ENCODE measurements at places on chromosomes 5 and 9.

DNA sequence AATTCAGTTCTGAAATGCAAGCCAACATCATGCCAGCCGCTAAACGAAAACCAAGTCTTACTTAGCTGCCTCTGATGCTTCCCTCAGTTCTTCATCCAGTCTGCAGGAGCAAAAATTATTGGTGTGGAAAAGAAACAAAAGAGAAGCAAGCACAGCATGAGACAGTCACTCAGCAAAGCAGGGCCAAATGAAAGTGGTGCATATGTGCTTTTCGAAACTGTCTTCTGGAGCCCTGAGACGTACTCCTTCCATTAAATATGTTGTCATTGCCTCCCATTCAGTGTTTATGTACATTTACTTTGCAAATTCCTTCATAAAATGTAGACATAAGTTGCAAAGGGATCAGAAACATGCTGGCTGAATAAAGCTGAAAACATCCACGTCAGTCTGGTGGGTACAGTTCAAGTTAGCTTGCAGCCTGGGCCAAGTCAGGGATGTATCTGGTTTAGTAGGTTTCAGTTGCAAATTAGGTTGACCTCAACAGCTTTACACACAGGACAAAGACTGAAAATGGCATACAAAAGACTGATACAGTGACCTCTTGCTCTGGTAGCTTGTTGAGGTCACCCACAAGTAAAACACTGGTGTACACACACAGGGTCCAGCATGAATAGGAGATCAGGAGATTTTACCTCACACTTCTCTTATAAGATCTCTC, 139.7 kb upstream of the PCA3 start:
- DNase-seq: no peak

DNA sequence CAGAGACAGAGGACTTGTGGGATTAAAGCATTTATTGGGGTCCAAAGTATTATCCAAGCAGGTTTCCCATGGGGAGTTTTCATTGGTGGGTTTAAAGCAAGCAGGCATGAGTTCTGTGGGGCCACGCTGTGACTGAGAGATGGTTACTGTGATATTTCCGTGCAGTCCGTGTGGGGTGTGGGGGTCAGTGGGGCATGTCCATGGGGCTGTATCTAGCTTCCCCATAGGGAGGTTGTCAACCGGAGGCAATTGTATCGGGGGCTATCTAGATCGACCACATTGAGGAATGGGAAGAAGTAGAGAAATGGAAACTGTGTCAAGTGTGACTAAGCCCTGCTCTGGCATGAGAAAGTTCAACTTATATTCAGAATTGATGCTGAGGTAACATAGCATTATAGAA, 7.1 kb upstream of the RPS23 start:
- DNase-seq: no peak

GRCh38 chr9:127848756-127849504, 5.5 kb downstream of the ENG start:
- DNase-seq: no peak

GRCh38 chr5:2741956-2742355, 9.5 kb downstream of the IRX2 start:
- peak; percentile 3 for DNase-seq

GRCh38 chr5:112533362-112533761, 114.3 kb upstream of the EPB41L4A start:
- DNase-seq: no peak

- peak; percentile 74 for DNase-seq
Observed at GRCh38 chr9:17005056-17005823, 129.6 kb upstream of the CNTLN start.

DNA sequence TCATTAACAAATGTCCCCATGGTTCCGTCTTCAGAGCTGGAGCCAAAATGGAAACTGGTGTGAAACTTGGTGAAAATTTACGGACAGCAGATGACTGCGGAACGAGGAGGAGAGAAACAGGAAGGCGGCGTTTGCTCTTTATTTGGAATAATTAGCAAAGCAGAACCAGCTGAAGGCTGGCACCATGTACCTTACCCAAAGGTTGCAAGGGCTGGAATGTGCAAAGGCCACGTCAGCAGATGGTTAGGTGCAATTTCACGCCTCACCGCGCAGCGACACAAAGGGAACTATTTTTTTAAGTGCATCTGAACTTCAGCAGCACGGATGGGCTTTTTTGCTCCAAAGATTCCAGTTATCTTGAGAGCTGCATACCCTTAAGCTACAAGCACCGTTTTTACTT, 127.4 kb downstream of the COL23A1 start:
- DNase-seq: peak; percentile 1

- peak; percentile 66 for DNase-seq
Observed at GRCh38 chr5:10671041-10672008, 89.7 kb downstream of the DAP start.

- no peak for DNase-seq
Observed at GRCh38 chr9:136776947-136777346, 12.6 kb upstream of the LCN15 start.

- DNase-seq: peak; percentile 30
Observed at GRCh38 chr5:170986598-170986997, 124.8 kb downstream of the RANBP17 start.

DNA sequence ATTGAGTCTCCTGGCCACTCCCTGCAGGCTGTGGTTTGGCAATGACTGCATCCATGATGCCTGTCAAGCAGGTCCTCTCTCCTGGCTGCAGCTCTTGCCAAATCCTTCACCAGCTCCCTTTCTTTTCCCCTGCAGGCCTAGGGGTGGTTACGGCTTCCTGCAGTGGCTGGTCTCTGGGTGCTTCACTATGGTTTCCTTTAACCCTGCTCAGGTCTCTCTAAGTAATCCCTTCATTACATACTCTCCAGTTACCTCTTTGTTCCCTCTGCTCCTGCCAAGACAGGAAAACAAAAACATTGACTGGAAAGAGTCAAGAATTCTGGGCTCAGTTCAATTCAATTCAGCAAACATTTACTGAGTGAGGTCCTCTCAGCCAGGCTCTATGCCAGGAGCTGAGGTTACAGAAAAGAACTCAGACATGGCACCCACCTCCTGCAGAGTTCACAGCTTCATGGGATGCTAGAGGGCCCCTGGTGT, 19.8 kb upstream of the PTPN3 start:
- no peak for DNase-seq

- DNase-seq: no peak
Observed at GRCh38 chr9:118290116-118290515, 585.9 kb downstream of the TLR4 start.

DNA sequence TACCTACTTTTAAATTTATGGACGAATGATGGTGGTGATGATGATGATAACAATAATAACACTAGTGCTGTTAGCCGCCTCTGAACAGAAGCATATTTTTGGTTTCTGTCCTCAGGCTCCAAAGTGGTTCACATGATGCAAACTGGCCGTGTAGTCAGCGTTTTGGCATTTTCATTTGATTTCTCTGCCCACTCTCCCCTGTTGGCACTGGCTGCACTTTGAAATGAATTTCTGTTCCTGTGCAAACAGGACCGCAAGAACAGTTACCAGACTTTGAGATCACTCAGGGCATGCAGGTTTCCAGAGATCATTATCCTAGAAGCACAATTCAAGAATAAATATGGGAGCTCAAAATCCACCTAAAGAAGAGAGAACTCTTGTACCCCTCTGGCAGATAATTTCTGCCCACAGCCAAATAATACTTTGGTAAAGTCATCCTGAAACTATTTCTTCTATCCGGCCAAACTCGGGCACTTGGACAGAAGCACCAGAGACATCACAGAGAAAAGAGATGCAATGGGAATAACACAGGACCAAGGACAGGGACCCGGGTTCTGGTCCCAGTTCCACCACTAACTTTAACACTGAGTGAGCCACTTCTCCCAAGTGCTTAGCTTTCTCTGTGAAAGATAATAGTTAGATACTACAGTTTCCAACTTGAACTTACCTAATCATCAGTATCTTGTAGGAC, 201.7 kb upstream of the PTGER4 start:
- peak; percentile 68 for DNase-seq

DNA sequence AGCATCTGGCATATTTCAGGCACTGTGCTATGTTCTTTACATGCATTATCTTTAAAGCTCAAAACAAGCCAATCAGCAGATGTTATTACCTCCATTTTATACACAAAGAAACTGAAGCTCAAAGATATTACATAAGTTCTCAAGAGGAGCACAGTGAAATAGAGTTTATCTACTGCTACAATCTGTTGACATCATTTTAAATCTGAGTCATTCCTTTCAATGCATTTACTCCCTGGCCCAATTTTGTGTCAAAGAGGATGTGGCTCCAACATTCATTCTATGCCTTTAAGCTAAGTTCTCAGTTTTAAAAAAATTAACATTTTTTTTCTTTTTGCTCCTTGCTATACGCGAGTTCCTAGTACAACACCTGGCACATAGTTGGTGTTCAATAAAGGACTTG, 486.3 kb upstream of the ZNF462 start:
- DNase-seq: no peak

GRCh38 chr5:100165309-100165708, 369.9 kb upstream of the FAM174A start:
- no peak for DNase-seq

DNA sequence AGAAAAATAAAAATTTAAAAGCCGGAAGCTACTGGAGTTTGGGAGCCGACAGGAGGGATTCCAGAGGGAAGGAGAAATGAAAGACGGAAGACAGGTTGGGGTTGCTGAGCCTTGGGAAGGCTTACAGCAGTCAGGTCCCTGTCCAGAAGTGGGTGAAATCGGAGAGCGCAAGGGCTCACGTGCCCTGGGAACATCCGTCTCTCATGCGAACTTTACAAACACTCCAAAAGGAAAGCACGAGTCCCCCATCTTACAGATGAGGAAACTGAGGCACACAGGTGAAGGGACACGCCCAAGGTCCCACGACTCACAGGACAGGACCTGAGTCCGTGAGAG, 347 bp upstream of the OLFML2A start:
- no peak for DNase-seq

DNA sequence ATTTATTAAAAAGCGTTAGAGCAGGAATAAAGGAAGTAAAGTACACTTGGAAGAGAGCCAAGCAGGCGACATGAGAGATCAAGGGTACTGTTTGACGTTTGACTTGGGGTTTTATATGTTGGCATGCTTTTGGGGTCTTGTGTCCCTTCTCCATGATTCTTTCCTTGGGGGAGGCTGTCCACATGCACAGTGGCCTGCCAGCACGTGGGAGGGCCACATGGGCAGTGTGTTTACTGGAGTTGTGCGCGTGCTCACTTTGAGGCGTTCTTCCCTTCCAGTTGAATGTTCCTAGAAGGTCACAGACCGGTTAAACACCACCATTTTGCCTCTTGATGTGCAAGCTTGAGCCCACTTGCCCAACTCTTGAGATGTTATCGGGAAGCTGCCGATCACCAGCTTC, 49.5 kb upstream of the ICE1 start:
- DNase-seq: no peak

DNA sequence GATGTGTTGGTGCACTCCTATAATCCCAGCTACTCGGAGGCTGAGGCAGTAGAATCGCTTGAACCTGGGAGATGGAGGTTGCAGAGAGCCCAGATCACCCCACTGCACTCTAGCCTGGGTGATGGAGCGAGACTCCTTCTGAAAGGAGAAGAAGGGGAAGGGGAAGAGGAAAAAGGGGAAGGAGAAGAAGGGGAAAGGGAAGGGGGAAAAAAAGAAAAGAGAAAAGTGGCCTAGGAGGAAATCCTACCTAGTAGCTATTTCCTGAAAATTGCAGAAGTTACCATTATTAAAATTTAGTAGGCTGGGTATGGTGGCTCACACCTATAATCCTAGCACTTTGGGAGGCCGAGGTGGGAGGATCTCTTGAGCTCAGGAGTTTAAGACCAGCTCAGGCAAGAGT, 67.4 kb downstream of the ARRDC3 start:
- DNase-seq: no peak

DNA sequence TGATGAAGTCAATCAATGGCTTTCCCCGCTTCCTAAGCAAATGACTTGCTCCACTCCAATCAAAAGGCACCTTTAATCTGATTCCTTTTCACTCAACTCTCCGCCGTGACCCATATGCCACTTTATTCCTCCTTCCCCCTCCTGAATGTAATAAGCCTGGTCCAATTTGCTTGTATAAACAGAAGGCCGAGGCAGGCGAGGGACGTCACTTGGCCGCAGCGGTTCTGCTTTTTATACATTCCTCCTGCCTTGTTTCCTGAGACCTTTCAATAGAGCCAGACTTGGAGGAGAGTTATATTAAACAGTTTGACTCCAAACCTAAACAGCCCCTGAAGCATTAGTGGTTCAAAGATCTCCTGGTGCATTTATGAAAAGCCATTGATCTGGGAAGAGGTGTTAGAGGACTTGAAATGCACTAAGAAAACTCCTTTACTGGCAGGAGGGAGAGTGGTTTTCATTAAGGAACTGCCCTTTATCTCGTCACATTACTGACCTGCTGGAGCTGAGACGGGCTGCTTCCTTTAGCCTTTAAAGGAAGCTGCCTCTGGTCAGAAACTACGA, 273.4 kb downstream of the SLIT3 start:
- DNase-seq: no peak

DNA sequence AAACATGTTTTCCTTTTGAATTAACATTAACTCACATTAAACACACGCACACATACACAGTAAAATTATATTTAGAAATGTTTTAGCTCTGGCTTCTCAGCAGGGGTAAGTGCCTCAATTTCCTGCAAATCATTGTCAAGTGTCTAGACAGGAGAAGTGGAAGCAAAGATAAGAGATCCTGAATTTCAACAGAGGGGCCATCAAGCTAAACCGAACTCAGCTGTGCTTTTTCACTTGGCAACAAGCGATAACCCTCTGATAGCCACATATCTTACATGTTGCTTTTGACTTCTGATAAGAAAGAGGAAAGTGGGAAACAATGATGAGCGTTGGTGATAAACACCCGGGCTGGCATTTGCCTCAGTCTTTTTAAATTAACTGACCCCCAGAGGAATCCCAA, 79.7 kb upstream of the SPDL1 start:
- no peak for DNase-seq

DNA sequence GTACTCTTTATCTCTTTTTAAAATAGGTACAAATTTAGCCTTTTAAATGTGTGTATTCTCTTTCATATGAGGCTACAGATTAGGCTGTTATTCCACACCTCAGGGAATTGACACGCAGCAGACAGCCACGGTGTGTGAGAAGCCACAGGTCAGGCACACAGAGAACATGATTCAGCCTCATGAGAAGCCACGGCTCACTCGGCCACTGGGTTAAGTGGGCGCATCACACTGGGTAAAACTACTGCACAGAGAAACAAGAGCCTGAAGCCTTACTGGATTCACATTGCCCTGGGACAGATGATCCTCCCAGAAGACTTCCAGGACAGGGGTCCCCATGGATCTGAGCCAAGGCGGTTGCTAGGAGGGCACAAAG, 28.2 kb downstream of the LPCAT1 start:
- DNase-seq: no peak

- no peak for DNase-seq
Observed at GRCh38 chr5:178430186-178431062, 159.8 kb downstream of the COL23A1 start.

GRCh38 chr5:88952996-88953643, 70.1 kb upstream of the MEF2C start:
- no peak for DNase-seq

DNA sequence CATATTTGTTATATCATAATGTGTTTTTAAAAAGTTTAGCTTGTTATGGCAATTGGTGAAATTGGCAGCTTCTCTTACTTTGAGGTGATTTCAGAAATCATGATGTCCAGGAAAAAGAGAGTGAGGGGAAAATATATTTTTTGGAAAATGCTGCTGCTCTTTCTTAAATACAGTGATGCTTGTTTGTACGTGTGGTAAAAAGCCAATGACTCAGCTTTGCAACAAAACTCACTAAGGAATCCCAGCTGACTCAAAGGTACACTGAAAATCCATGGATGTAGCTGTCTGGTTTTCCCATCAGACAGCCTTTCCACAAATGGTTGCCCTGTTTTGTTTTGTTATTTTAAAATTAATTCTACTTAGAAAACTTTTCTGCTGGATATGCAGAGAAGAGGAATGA, 306.4 kb upstream of the PAPPA start:
- peak; percentile 68 for DNase-seq
